Breast epithelium (tissue), 4 donors: ENCODE measurements at places on chromosomes 6 and 20. TPM values are rescaled to one million over a fixed set of nuclear protein-coding genes. Genes with fewer than 3 reads are reported as not detected.
A peak's percentile ranks its signal among the peaks of the same experiment; 100 is the strongest.

DNA sequence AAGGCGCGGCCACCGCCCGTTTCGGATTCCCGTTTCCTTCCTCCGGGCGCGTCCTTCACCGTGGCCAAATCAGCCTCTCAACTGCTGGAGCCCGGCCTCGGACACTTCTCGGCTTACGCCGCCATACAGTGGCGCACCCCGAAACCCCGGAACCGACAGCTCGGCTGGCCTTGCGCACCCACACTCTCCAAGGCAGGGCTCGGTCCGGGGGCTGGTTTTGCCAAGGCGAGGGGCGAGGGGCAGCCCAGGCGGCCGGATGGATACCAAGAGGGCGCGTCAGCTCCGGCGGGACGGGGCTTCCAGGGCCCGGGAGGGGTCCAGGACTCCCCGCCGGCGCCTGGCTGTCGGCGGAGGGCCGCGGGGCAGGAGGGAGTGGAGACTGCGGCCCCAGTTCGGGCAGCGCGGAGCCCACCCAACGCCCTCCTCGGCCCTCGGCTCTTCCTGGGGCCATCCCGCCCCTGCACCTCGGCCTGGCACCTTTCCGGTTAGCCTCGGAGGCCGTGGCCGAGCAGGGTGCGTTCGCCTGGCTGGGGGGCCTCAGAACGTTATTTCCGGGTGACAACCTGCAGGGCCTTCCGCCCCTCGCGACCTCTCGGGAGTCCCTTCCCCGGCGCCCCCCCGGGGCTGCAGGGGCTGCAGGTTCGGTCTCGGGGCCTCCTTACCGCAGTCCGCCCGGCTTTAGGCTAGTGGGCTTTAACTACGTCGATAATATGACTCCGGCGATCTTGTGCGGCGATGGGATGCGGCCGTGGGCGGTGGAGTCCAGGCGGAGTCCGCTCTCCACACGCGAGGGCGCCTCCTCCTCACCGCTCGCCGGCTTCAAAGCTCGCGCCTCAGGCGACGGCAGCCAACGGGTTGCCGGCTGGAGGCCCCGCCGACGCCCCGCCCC is 697 bp upstream of the CEP43 start:
- DNase-seq: no peak

DNA sequence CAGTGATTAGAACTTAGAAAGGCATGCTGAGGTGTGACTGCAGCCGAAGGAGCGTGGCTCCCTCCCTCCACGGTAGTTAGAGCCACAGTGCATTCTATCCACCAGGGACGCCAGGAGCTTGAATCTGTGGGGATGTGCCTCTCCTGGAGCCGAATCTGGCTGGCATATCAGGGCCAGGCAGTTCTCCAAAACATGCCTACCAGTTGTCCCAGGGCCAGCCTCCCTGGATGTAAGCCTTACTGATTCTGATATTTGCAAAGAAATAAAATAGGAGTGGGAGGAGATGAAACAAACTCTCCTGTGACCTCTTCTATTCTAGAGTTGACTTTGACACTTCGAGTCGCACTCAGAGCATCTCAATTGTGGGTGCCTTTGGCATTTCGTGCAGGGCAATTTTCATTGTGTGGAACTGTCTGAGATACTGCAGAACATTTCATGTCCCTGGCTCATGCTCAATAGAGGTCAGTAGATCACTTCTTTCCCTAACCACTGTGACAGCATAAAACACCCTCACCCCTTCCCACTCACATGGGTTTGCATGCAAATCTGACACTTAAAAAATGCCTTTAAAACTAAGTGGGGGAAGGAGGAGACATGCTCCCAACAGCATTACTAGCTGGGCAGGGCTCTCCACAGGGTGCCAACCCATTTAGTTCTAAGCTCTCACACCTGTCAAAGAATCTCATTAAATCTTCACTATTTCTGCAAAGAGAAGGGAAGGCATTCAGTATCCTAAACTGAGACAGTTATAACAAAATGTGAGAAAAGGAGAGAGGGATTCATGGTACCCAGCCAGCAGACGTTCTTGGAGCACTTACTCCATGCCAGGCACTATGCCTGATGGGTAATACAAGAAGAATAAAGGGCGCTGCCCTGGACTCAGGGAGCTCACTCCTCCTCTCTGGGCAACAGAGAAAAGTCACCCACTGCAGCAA is 378.9 kb downstream of the PREX1 start:
- peak; percentile 25 for DNase-seq

The BNIP5 gene
- under 0.01 TPM for total RNA-seq

GRCh38 chr6:15158821-15159619 is 86.8 kb upstream of the JARID2 start:
- DNase-seq: no peak

The ENPP4 gene
- 18.2 TPM for total RNA-seq

The CD93 gene
- 64.9 TPM for total RNA-seq

DNA sequence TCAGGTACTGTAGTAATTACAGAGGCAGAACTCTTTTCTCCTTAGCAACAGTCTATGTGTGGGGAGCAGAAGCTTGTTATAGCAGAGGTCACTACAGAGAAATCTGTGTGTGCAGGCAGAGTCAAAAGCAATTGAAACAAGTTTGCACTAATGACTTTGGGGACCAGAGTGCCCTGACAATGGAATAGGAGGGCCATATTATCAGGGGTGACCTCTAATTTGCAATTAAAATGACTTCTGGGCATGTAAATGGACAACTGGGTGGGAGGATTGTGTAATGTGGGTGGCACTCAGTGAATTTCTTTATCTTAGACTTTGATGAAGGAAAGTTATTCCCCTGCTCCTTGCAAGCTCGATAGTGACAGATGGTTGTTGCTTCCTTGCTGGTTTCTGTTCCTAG is 127.2 kb downstream of the PLCB4 start:
- no peak for DNase-seq
